ENCODE measurements at places on chromosomes 4 and X.
A peak's percentile ranks its signal among the peaks of the same experiment; 100 is the strongest.

DNA sequence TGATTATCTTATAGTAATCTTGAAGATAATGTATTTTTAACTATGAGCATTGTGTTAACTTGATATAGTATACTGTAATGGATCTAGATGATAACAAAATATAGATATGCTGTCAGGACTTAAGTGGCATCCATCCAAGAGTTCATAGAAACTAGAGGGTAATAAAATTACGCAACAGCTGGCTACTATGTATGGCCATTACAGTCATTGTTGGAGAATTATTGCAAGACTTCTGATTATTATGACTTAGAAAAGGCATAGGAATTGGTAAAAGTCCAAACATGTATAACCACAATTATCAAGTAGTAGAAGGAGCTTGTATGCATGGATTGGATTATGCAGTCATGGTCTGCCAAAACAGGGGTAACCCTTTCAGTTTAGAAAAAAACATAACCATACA lies 9.5 kb downstream of the OGT start:
- no peak for DNase-seq

DNA sequence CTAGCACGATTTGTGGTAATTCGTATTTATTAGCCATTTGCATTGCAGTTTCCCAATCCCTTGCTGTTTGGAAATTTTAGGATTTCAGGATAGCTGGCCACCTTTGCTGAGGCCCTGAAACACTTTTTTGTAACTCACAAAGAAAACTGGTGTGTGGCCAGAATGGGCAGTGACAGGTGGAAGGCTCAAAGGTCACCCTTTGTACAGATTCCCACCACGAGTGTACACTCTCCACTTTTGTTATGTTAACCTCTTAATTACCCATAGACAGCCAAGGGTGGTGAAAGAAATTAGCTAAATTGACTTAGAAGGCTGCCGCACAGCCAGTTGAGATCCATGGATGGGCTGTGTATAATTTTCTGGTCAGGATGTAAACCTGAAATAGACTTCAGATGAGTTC lies 109.7 kb upstream of the ARX start:
- DNase-seq = no peak

DNA sequence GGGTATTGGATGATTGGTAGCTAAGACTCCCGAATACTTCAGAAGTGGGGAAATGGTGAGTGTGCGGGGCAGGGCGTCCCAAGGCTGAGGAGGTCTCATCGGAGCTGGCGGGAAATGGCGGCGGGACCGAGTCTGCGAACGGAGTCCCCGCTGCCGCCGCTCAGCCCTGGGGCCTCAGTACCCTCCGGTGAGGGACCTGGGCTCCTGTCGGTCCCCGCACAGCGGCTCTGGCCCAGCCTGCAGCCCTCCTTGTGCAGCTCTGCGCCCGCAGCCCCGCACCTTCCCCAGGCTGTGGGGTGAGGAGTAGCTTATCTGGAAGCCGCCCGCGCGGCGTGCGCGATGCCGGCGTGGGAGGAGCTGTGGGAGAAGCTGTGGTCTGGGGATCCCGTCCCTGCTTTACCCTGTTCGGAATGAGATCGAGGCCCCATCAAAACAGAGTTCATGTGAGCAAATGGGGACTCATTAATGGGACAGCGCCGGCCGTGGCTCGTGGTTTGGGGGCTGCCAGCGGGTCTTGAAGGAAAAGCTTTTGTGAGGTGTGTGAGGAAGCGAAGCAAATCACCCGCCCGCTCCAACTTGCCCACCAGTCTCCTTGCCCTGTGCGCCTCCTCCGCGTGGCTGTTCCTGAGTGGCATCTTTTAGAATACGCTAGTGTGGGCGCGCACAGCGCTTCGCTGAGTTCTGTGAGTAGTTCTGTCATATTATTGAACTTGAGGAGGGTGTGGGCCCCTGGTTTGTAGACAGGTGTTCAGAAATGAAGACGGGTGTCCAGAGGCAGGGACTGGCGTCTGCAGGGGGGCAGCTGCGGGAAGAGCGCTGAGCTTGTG lies 531 bp downstream of the ZNF141 start:
- peak; percentile 71 for DNase-seq

- peak; percentile 62 for DNase-seq
Observed at GRCh38 chrX:133670383-133670782, 255.1 kb upstream of the GPC4 start.

GRCh38 chr4:182608525-182608924 lies 308.7 kb downstream of the DCTD start:
- DNase-seq = no peak

GRCh38 chr4:22454216-22454838 lies 61.5 kb downstream of the ADGRA3 start:
- no peak for DNase-seq

- DNase-seq = no peak
Observed at GRCh38 chr4:81792521-81792920, 320.8 kb upstream of the RASGEF1B start.

- no peak for DNase-seq
Observed at GRCh38 chrX:31186693-31187338, 115.0 kb upstream of the FTHL17 start.

- DNase-seq = no peak
Observed at GRCh38 chrX:123822965-123823364, 36.9 kb upstream of the XIAP start.

- DNase-seq = peak; percentile 37
Observed at GRCh38 chr4:37978248-37978924, 18.2 kb downstream of the PTTG2 start.

GRCh38 chrX:50671661-50672060 lies 142.3 kb downstream of the SHROOM4 start:
- peak; percentile 22 for DNase-seq

- DNase-seq = no peak
Observed at GRCh38 chr4:44722001-44722400, 4.4 kb downstream of the GNPDA2 start.

DNA sequence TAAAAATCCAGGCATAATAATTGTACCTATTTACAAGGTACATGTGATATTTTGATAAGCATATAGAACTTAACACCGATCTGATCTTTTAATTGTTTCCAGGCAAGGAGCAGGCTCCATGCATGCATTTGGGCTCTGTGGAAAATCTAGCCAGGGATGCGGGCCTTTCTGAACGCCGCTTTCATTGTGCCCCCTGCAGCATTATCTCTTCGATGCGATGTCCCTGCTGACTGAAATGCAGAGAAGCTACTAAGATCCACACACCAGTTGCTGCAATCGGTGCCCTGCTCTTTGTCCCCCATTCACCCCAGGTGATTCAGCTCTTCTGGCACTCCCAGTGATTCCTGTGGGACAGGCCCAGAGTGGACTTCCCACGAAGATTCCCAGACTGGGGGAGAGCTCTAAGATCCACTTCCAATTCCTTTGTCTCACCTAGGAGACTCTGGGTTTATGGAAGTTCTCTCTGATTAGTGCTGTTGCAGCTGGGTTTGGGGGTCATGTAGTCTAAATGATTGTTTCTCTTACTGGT lies 254.3 kb upstream of the AGA start:
- DNase-seq = no peak

DNA sequence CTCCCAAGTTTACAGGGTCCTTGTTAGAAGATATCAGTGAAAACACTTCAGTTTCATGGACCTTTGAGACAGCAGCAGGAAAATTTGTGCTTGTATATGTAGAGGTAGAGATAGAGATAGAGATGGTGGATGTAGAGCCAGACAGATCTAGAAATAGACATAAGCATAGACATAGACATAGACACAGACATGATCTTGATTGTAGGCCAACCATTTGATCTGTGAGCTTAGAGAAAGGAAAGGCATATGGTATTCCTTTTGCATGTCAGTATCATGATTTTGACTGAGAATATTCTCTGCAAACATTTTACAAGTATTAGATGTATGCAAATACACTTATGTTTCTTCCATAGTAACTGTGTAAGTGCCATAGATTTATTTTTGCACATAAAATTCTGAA lies 65.0 kb downstream of the PRKG2 start:
- DNase-seq = no peak

- peak; percentile 53 for DNase-seq
Observed at GRCh38 chrX:107205770-107206696, at the start of the genes DNAAF6 and NUP62CL. Gene DNAAF6, plus strand, starts transcription at chrX:107206611. Its CDS starts 6,265 bp downstream, at chrX:107212876. Gene NUP62CL, minus strand, starts transcription at chrX:107206433. Its CDS starts 31,287 bp downstream, at chrX:107175146.

GRCh38 chrX:19887911-19888879 lies 795 bp upstream of the SH3KBP1 start:
- peak; percentile 76 for DNase-seq

DNA sequence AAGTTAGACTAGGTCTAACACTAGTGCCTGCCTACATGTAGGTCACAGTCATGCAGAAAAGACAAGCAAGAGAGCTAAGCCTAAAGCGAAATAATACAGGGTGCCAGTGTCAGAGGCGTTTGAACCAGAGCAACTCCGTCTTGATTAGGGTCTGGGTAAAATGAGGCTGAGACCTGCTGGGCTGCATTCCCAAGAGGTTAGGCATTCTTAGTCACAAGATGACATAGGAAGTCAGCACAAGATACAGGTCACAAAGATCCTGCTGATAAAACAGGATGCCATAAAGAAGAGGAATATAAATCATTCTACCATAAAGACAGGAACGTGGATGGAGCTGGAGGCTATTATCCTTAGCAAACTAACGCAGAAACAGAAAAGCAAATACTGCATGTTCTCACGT lies 120.9 kb downstream of the BEND2 start:
- no peak for DNase-seq

GRCh38 chrX:134623293-134624045 lies 34.8 kb downstream of the PLAC1 start:
- no peak for DNase-seq

DNA sequence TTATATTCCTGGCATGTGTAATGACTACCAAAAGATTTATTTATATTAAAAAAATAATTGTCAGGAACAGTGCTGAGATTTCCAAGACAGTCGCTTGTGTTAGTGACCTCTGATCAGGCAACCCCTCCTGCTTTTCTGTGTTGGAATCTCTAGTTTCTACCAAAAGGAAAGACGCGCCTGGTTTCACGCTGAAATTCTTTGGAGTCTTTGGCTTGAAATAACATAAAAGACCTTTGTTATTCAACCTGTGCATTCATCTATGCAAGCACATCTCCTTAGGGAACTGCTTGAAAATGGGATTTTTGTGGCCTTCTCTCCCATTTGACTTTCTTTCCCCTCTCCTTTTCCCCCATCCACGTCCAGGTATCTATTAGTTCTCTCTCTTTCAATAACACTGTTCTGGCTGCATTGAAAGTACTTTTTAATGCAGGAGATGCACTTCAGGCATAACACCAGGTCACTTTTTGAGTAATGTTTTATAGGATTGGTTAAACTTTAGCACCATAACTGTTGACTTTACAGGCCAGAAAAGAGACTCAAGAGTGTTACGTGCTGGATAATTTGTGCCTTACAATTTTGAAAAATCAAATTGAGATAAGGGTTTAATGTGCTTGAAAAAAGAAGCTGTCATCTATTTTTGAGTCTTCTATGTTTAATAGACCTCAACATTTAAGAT lies 172.7 kb downstream of the GPAT3 start:
- no peak for DNase-seq

DNA sequence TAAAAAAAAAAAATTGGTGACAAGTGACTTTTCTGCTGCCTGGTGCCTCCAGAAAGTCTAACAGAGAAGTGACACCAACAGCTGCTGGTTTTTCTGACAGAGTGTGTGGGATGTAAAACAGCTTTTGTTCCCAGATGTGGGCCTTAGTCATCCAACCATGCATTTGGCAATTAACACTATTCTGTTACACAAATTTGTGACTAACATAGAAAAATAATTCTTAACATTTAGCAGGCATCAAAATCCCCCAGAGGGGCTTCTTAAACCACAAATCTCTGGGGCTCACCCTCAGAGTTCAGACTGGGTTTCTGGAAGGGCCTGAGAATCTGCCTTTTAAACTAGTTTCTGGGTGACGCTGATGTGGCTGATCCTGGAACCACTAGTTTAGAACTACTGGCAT lies 100.5 kb upstream of the PCDH7 start:
- DNase-seq = no peak

GRCh38 chr4:40228497-40229365 lies 31.9 kb downstream of the RHOH start:
- no peak for DNase-seq

- DNase-seq = no peak
Observed at GRCh38 chrX:10016519-10017132, 49.5 kb downstream of the CLDN34 start.

DNA sequence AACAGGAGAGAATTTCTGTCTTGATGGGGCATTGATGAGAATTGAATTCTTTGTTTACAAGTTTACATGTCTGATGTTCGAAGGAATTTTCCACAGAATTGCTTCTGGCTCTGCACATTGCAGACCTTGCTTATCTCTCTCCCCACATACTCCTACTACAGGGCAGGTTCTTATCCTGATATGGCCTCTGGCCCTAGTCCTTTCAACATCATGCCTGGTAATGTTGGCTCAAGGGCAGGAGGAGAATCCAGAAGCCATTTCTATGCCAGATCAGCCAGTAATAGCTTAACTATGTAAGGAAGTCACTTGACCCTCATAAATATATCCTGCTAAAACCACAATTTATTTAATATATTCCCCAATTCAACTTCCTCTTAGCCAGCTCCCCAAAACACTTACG lies 24.3 kb upstream of the TSPAN5 start:
- DNase-seq = peak; percentile 26

- DNase-seq = no peak
Observed at GRCh38 chr4:89757154-89757719, 79.7 kb downstream of the SNCA start.

DNA sequence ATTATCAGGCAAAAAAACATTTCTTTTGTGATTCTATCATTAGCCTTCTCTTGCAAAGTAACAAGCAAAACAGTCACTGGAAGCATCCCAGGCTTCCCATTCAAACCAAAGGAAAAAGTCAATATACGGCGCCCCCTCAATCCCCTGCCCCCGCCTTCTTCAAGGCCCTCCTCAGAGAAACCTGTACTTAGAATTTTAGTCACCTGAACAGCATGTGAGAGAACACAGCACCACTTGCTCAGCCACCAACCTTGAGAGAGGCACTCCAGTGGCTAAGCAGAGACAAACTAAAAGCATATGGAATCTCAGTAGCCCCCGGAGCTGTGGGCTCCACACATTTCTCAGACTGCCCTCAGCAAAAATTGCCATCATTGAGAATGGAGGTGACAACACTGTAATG lies 25.2 kb downstream of the LEF1 start:
- no peak for DNase-seq

DNA sequence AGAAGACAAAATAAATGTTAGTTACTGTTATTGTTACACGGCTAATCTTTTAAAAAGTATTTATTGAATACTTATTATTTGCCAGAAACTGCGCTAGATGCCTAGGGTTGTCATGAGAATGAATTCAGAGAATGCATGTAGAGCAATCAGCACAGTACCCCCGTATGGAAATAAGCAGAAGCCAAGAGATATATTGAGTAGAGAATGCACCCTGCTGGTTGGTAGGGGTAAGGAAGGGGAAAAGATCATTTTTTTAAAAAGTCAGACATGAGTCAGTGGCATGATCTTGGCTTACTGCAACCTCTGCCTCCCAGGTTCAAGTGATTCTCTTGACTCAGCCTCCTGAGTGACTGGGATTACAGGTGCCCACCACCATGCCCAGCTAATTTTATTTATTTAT lies 13.1 kb upstream of the DRP2 start:
- peak; percentile 36 for DNase-seq

DNA sequence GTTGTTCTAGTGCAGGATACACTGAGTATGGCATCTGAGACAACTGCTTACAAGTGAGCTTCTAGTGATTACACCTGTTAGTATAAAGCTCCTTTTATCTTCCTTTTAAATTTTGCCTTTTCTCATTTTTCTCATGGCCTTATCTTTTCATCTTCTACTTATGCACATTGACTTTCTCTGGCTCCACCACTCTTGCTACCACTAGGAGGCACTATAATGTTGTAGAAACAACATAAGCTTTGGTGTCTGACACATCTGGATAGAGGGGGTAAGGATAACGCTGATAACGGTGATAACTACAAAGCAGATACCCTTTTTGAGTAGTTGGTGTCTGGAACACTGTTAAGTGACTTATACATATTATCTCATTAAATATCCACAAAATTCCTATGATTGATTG lies 187.4 kb upstream of the TEX13C start:
- DNase-seq = no peak
